ENCODE measurements at places on chromosomes 3 and 15. TPM values are rescaled to one million over a fixed set of nuclear protein-coding genes. Genes with fewer than 3 reads are reported as not detected.

CLDN18 gene
- total RNA-seq, result not detected

RASGRF1 gene
- not detected for total RNA-seq

FBXO40 gene
- 245 TPM for total RNA-seq

DUOXA2 gene
- total RNA-seq, result not detected

GABRR3 gene
- total RNA-seq, result not detected

CHL1 gene
- 8.8 TPM for total RNA-seq

CCDC39 gene
- total RNA-seq, result not detected

NDN gene
- 35.2 TPM for total RNA-seq

ASB14 gene
- 23.3 TPM for total RNA-seq

HYPK gene
- 17.9 TPM for total RNA-seq

FAM3D gene
- 0.16 TPM for total RNA-seq

NSUN3 gene
- 5.9 TPM for total RNA-seq
